ENCODE measurements at places on chromosomes 1 and 21. TPM values are rescaled to one million over a fixed set of nuclear protein-coding genes. Genes with fewer than 3 reads are reported as not detected.

DNA sequence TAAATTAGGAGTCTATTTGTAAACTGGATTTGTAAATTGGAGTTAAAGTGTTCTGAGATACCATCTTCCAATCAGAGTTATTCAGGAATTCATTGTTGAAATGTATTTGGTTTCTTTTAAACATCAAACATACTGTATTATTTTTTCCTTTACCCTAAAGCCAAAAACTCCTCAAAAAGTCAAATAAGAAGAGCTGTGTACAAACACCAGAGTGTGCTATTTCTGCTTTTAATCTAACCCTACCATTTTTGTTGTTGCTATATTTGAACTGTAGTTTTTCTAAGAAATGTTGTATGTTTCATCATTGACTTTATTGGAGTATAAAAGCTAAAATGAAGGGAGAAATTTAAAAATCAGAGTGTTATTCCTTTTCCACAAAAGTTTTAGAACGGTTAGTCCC, 35.8 kb downstream of the SLC30A7 start:
- no peak for DNase-seq

GRCh38 chr1:151371370-151372057, 991 bp downstream of the SELENBP1 start:
- peak; percentile 76 for DNase-seq

GRCh38 chr1:195851016-195851601, 757.1 kb downstream of the KCNT2 start:
- DNase-seq, result no peak

GRCh38 chr1:21257431-21258135, 32.7 kb downstream of the ECE1 start:
- DNase-seq, result no peak

- no peak for DNase-seq
These were observed 91.1 kb downstream of the EPHB2 start for GRCh38 chr1:22801761-22802160.

DNA sequence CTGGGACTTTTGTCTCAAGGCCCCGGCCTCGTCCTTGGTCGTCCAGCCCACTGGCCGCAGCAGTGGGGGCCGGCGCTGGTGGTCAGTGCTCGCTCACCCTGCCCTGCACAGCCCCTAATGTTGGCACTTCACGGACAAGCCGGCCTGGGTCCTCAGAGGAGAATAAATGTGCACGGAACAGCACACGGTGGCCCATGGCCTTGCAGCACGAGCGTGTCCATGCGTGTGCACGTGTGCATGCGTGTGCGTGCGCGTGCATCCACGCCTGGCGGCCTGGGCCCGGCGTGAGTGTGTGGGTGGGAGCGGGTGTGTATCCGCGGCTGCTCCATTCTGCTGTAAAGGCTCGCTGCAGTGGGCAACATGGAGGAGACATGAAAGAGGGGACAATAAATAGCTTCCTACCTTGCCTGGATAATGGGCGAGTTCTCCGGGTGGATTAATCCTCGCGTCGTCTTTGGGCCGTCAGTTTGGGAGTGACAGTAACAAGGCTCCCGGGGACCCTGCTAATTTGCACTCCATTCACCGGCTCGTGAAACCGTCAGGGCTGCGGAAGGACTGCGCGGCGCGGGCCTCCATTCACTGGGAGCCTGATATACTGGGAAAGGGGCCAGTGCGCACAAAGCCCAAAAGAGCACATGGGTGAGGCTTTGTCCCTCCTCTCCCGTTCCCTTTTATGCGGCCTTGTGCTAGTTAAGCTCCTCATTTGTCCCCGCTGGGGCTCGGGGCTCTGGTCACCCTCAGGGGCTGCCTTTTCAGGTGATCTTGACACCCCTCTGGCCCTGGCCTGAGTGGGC, 142.8 kb downstream of the PRDM16 start:
- no peak for DNase-seq

DNA sequence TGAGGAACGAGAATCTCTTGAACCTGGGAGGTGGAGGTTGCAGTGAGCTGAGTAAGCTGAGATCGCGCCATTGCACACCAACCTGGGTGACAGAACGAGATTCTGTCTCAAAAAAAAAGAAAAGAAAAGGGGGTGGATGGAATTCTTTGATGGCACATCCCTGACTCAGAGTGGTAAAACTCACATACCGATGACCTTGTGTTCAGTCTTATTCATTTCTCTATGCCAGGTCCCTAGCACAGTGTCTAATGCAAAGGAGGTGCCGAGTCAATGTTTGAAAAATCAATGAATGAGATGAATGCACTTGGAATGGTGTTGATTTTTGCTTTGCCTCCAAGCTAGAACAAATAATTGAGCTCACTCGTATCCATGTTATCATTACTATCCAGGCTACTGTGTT, 18.5 kb upstream of the FAM20B start:
- DNase-seq, result no peak

The OR2M3 gene
- not detected for polyA plus RNA-seq

The EFNA3 gene
- 7.0 TPM for polyA plus RNA-seq

The CD164L2 gene
- polyA plus RNA-seq, result not detected

The C4BPA gene
- not detected for polyA plus RNA-seq

The F13B gene
- 1.3 TPM for polyA plus RNA-seq

The MATN1 gene
- 0.32 TPM for polyA plus RNA-seq

The CHI3L2 gene
- 4.7 TPM for polyA plus RNA-seq
